ENCODE measurements at places on chromosomes 12 and 14.

- ATAC-seq = no peak
Observed at GRCh38 chr12:54075974-54076373, 22.3 kb downstream of the HOXC4 start.

- ATAC-seq = peak; percentile 72
Observed at GRCh38 chr12:89319122-89319521, 33.2 kb downstream of the DUSP6 start.

DNA sequence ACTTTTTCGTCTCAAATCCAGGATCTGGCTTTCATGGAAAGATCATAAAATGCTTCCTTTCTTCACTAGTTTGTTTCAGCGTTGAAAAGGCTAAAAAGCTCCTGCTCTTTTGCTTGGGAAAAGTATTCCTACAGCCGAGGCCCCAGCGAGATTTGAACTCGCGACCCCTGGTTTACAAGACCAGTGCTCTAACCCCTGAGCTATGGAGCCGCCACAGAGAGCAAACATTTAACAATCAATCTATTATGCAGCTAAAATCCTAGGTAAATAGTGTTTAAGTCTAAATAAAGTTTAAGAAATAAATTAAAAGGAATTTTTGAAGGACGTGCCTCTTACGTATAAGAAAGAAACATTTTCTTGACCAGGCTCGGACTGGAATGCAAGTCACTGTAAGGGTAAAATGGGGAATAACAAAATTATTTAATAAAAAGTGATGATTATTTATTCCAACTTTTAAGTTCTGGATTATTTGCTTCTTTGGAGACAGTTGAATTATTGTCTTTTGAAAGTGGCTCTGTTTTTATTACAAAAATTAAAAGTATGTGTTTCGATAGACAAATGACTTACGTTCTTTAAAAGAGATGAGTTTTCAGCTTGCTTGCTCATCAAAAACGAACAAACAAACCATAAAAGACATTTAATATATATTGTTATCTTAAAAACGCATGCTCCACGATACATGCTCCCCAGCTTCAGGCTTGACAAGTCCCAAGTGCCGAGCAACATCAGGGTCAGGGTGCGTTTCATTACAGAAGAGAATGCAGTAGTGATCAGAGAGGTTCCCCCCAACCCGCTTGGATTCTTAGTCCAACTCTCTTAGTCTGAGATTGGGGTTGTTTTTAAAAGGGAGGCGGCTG, 10.2 kb downstream of the OR6S1 start:
- ATAC-seq = no peak

- no peak for ATAC-seq
Observed at GRCh38 chr12:91889059-91889458, 256.6 kb downstream of the BTG1 start.

- peak; percentile 92 for ATAC-seq
Observed at GRCh38 chr14:22536853-22537338, 52.1 kb downstream of the DAD1 start.

GRCh38 chr12:48442179-48442847, 30.0 kb upstream of the ANP32D start:
- no peak for ATAC-seq

GRCh38 chr14:22036541-22037239, 363.1 kb upstream of the OR4E1 start:
- ATAC-seq = no peak

- no peak for ATAC-seq
Observed at GRCh38 chr12:92045852-92046251, 99.8 kb downstream of the BTG1 start.

DNA sequence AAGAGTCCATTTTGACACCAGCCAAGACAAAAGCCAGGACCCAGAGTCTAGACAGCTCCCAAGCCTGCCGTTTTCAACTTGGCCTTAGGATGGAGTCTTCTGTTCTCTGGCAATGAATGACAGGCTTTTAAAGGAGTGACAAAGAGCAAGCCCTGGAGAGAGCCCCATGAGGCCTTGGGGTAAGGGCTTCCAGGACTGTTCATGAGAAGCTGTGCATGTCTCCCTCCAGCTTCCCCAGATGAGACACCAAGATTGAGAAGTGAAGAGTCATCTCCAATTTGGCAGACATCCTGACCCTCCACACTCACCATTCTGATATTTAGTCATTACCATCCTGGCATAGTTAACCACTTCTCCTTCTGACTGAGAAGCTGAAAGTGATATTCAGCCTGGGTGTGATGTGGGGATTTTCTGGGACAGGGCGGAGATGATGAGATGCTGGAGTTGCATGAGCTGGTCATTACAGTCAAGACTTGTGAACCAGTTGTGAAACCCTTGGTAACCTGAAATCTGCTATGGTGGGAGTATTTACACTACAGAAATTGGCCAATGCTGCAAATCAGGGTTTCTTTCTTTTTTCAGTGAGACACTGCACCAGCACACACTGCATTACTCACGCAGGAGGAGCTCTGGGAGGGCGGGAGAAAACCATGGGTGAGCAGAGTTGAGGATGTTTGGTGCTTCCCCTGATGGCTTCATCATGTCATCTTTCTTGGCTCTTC, 77.8 kb downstream of the VCPKMT start:
- peak; percentile 73 for ATAC-seq

DNA sequence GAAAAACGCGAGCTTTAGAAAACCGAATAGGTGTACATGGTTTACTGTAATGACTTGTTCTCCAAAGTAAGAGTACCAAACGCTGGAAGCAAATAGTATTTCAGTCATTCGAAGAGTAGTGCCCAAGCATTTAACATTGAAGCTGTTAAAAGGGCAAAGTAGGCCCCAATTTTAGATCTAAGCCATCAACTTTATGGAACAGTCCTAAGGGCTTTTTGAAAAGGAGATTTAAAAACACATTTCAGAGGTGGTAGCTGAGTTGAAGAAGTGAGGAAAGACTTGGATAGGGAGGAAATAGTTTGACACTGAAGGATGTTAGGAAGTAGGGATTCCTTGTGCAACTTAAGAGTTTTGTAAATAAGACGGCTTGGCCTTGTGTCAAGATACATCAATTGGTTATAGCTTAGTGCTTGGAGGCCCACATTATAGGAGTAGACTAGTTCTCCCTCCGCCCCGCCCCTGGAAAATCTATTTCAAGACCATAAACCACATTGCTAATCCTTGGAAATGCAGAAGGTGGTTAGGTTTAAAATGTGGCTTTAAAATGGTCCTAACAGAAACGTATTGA, 783 bp upstream of the TUBA1B start:
- no peak for ATAC-seq

DNA sequence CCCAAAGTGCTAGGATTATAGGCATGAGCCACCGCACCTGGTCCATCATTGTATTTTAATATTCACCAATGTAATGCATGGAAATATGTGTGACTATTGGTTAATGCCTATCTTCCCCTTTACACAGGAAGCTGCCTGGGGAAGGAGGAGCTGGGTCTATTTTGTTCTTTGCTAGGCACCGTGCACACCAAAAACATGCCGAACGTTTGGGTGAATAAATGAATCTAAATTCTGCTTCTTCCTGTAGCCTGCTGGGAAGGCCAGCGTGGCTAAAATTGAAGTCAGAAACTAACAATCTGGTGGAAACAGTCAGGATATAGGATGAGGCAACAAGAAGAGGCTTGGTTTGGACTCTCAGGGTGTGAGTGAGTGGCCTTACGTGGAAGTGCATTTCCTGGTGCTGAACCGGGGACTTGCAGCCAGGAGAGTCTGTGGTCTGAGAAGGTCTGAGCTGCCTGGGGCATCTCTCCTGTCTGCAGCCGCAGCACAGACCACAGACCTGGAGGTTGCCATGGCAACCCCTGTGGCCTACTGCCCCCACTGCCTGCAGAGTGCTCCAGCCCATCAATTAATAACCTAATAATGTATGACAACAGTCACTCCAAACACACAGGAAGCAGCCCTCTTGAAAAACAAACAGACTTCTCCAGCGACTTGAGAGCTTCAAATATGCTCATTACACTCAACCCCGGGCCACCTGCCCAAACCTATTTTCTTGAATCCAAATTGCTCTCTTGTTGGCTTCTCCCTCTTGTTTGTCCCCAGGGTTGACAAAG, 5.5 kb upstream of the GPR68 start:
- ATAC-seq = no peak

- no peak for ATAC-seq
Observed at GRCh38 chr12:3083241-3083920, 6.2 kb downstream of the TSPAN9 start.

DNA sequence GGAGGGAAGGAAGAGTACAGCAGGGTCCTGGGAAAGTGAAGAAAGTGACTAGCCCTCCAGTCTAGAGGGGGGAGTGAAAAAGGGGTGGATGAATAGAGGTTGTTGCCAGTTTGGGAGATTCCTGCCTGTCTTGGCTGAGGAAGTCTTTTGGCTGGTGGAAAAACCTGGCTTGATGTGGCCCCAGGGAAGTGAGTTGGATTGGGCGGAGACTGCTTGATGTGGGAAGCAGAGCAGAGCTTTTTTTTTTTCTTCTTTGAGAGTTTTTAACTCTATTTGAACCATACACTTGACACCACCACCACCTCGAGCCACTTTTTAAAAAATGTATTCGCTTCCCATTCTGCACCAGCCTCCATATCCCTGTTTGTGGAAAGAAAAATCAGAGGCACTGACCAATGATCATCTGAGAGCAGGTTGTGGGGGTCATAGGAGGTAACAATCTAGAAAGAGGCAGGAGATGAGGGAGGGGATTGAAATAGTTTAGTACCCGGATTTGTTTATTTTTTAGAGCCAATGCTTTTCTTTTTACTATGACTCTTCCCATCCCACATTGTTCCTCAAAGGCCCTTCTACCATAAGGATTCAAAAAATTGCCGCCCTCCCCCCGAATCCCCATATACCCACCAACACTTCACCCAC, 690 bp upstream of the DTX3 start:
- ATAC-seq = peak; percentile 86

DNA sequence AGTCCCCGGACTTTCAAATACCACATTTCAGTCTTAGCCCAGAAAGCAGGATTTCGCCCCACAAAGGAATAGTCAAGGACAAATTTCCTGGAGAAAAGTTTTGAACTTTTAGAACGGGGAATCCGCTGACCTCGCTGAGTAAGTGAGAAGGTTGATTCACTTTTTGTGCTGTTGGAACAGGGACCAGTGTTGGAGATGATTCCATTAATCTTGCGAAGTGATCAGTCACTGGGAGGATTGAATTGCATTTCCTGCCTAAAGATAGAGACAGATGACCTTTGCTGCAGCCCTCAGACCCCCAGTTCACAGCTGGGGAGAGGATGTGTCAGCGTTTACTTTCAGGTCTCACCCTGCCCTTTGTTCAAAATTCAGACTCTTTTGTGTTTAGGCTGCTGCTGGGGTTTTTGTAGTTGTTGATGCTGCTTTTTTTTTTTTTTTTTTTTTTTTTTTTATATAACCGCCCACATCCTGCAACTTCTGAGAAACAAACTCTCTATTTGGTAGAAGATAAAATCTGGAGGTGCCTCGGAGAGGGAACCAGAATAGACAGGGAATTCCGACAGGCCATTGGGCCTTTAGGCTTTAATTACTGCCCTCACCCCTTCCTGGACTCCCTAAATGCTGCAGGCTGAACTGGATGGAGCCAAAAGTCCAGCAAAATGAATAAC, 9.8 kb upstream of the KDM2B start:
- ATAC-seq = peak; percentile 37
